ENCODE measurements at places on chromosomes 13 and 19. TPM values are rescaled to one million over a fixed set of nuclear protein-coding genes. Genes with fewer than 3 reads are reported as not detected.

GRCh38 chr13:77571956-77572355, 36.5 kb downstream of the SCEL start:
- no peak overlapping the region for H3K27ac ChIP-seq
- H3K4me1 ChIP-seq: no peaks in the 10 kb centered on the region
- peaks cover 16% of the 10 kb centered on the region for H3K27me3 ChIP-seq
- DNase-seq: no peak

Gene ERICH6B
- not detected for total RNA-seq

Gene FXYD3
- not detected for total RNA-seq

Gene KCTD15
- 0.42 TPM for total RNA-seq

Gene URAD
- total RNA-seq: not detected

Data from activated CD8-positive, alpha-beta T cell treated with anti-CD3 and anti-CD28 coated beads, Interleukin-2, amount 10 ng/mL, durations not matched to agents 7 days and 5 days (primary cell).